Amygdala (tissue), 56 donors: ENCODE measurements at places on chromosomes 2 and 18.

GRCh38 chr2:178990533-178991241, 59.2 kb downstream of the CCDC141 start:
- no peak for DNase-seq

DNA sequence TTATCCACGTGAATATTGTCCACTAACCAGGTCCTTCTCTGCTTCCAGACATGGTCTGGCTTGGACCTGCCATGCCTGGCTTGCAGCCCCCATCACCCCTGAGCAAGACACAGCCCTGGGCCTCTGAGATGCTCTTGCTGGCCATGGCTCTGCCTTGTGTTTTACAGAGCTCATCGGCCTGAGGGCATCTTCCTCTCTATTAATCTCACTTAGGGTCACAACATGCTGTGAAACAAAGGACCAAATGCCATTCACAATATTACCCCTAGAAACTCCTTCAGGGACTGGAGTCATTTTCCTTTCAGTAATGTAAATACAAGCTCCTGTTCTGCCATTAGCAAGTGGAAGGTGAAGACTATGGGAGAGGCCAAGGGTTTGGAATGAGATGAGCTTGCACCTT, 6.8 kb upstream of the TPO start:
- DNase-seq: no peak

- DNase-seq: no peak
Measured at GRCh38 chr2:88489181-88489580, 36.7 kb upstream of the FOXI3 start.

- no peak for DNase-seq
Measured at GRCh38 chr2:193743089-193743488, 1548.4 kb upstream of the TMEFF2 start.

DNA sequence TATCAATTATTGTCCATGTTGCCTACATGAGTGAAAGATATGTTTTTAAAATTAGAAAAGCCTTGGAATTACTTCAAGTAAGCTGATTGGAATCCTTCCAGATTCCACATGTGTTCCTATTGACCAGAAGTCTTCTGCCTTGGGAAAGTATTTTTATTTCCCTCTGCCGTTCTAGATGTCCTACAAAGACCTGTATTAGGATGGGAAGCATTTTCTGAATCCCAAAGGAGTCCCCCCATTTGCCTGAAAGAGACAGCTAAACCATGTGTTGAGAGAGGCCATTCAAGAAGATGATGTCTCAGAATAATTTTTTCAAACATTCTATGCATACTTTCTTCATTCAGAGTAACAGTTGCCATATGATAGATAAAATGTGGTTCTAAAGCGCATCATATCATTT, 19.0 kb upstream of the MYO1B start:
- DNase-seq: no peak

- DNase-seq: no peak
Measured at GRCh38 chr2:175103191-175103590, 64.8 kb downstream of the ATF2 start.

DNA sequence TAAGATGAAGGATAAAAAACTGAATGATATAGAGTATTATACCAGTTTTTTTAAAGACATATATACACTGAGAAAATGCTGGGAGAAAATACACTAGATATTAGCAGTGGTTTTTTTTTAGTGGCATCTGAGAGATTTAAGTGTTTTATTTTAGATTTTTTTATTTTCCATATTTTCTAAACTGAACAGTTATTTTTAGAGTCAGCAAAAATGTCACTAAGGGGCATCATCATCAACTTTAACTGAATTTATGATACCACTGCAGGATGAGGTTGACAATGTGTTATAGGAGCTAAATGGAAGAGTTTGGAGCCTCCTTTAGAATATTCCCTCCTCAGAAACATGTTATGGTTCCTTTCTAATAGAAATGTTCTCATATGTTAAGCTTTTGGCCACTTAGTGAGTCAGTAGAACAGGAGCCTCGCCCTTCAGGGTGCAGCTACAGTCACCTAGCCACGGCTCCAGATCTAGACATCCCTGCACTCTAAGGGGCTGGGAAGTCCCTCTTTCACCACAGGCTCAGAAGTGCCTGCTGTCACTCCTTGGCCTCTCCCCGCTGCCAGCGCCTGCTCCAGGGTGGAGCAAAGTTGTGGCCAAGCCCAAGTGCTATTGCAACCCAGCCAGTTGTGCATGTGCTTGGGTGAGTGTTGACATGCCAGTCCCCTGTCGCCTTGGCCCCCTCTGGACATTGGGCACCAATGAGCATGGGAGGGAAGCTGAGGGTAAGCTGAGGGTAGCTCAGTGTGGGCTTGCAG, 210.7 kb upstream of the RASGRP3 start:
- no peak for DNase-seq

- no peak for DNase-seq
Measured at GRCh38 chr2:67057901-67058703, 339.0 kb upstream of the ETAA1 start.

- DNase-seq: no peak
Measured at GRCh38 chr2:186595219-186595618, 5.4 kb downstream of the ITGAV start.

DNA sequence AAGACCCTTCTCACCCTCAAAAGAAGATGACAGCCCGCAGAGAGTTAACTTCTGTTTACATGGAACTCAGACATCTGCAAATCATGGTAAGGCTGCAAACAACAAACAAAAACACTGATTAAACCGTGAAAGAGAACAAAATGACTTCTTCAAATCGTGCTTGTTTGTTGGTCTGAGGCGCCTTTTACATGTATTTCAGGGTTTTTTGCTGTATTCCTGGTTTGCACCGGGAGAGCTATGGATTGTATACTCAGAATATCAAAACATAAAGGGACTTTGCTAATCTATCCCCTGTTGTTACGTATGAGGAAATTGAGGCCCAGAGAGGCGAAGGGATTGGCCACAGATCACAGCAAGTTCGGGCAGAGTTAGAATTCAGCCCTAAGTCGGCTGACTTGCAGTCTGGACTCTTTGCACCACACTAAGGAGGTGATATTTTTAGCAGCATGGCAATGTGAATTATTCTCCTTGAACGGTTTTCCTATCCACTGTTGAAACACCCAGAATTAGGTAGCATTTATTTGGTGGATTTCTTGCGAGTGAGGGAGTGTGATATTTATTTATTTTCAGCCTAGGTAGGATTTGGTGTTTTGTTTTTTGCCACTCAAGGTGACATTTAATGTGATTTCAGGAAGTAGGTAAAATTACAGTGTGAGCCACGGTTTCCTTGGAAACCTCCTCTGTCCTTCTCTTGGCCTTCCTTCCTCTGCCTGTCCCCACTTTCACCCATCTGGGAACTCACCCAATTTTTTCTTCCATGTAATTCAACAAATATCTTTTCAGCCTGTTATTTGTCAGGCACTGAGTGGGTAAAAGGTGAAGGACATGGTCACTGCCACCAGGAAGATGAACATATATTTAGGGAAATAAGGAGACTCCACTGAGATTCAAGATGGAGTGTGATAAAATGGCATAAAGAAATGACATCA, 980 bp upstream of the PDE6D start:
- DNase-seq: no peak

- DNase-seq: no peak
Measured at GRCh38 chr2:31221544-31221943, 4.2 kb upstream of the CAPN14 start.

- DNase-seq: no peak
Measured at GRCh38 chr18:35619941-35620340, 38.4 kb downstream of the GALNT1 start.

GRCh38 chr18:35303610-35304009, 13.6 kb upstream of the ZSCAN30 start:
- DNase-seq: no peak

DNA sequence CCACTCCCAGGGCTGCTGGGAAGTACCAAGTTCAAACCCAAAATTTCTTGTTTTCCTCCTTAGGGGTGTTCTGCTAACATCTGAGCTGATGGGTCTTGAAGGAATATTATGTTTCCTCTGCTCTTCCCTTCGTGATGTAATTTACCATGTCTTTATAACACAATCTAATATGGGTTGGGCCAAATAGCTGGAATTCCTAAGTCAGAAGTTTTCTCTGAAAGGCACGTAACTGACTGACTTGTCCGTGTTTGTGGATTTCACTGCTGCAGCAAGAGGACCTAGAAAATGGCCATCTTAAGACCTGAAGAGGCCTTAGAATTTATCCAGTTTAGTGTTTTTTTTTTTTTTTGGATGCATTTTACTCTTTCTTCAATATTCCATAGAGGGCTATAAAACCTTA, 256.7 kb downstream of the DCDC2C start:
- DNase-seq: no peak

GRCh38 chr2:240957656-240958365, 40.6 kb upstream of the SNED1 start:
- no peak for DNase-seq

GRCh38 chr2:96888072-96889011, 18.5 kb upstream of the SEMA4C start:
- DNase-seq: peak; percentile 43

GRCh38 chr18:57426187-57426586, 9.0 kb upstream of the ONECUT2 start:
- no peak for DNase-seq

DNA sequence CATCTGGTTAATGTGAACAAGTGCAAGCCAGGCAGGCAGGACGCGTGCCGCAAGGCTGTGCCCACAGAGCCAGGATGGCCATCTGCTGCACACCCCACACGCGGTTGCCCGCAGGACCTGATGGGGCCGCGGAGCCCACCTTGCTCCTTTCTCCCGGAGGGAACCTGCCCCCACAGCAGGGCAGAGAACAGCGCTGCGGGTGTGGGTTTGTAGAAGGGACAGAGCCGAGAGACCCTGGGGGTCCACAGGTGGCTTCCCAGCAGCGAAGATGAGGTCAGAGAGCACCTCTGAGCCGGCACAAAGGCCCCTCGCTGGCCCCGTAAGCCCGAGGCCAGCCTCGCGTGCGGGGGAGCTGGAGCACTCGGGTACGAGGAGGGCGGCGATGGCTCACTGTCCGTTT, 460.8 kb upstream of the SALL3 start:
- DNase-seq: no peak

DNA sequence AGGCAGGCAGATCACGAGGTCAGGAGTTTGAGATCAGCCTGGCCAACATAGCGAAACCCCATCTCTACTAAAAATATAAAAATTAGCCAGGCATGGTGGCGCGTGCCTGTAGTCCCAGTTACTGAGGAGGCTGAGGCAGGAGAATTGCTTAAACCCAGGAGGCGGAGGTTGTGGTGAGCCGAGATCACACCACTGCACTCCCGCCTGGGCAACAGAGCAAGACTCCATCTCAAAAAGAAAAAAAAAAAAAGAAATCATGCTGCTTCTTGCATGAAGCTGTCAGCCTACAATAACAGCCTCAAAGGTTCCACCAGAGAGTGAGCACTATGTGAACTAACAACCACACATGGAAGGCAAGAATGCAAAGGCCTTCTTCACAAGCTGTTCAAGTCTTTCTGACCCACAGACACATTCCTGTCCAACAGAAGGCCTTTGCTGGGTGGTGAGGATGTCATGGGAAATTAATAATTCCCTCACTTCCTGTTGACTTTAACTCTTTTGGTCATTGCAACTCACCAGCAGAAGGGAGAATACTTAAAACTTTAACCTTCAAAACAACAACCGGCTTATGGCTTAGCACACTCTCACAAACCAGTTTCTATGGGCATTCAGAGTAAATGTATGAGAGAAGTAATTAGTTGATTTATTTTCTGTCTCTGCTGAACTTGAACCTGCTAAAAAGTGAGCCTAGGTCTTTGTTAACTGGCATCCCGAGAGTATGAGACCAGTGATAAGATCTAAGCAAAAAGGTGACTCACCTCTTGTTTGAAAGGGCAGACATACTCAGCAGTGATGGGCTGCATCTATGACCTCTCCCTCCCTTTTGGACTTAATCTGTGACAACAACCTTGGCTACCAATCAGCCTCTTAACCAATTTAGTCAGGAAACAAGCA, 11.8 kb downstream of the PLEKHM3 start:
- DNase-seq: no peak

- DNase-seq: no peak
Measured at GRCh38 chr18:72762515-72763122, 105.2 kb downstream of the NETO1 start.

- no peak for DNase-seq
Measured at GRCh38 chr18:7535436-7536205, 31.5 kb upstream of the PTPRM start.

DNA sequence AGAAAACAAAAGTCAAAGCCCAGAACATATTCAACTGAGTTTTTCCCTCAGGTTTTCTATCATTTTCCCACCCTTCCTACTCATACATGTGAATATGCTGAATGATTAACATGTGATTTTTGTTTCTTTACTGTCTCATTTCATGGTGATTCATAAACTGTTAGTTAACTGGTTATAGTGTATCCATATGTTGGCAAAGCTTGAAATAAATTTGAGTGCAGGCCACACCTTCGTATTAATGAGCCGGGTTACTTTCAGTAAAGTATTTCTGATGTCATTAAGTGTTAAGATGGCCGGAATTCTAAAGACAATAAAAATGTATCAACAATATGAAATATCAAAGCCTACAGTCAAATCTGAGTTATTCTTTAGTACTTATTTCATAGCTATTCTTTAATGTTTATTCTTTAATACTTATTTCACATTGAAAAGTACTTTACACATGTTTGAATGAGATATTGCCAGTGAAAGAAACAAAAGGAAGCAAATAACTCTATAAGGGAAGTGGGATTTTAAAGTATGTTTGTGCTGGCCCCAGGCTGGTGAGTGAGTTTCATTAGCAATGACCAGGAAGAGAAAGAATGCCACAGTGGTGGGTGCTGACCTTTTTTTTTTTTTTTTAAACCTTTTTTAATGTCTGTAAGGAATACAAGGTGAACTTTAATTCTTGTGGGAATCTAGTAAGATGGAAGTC, 178.6 kb downstream of the NEDD4L start:
- no peak for DNase-seq

DNA sequence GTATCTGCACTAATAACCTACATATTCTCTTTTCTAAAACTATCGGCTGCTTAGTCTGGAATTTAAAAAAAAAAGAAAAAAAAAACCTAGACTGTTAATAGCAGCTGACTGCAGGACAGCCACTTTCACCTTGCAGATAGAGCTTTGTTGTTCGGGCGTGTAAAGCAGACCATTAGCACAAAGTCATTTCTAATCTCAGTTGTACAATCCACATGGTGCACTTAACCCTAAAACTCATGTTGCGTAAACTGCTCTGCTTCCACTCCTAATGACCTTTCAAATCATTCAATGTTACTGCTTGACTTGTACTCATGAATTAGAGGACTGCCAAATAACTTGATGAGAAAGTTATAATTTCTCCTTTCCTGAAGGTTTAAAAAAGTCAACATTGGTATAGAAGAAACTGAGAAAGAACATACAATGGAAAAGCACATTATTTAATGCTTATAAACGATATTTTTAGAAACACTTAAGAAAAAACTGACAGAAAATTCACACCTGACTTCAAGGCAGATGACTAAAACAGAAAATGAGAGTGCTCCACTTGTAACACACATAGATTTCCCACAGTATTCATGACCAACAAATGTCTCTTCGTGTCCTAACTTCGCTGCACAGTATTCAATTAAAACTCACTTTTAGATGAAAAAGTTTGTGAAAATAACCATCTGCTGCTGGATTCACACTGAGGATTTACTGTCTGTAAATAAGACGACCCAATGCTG, 2.6 kb downstream of the CDH2 start:
- DNase-seq: no peak

GRCh38 chr2:26901326-26902183, 53.6 kb downstream of the DPYSL5 start:
- no peak for DNase-seq
